ENCODE measurements at places on chromosomes 7 and 10.
A peak's percentile ranks its signal among the peaks of the same experiment; 100 is the strongest.

GRCh38 chr7:74253331-74253730 is 868 bp downstream of the RFC2 start:
- DNase-seq: no peak

GRCh38 chr7:20797462-20798080 is 10.9 kb upstream of the SP8 start:
- no peak for DNase-seq

DNA sequence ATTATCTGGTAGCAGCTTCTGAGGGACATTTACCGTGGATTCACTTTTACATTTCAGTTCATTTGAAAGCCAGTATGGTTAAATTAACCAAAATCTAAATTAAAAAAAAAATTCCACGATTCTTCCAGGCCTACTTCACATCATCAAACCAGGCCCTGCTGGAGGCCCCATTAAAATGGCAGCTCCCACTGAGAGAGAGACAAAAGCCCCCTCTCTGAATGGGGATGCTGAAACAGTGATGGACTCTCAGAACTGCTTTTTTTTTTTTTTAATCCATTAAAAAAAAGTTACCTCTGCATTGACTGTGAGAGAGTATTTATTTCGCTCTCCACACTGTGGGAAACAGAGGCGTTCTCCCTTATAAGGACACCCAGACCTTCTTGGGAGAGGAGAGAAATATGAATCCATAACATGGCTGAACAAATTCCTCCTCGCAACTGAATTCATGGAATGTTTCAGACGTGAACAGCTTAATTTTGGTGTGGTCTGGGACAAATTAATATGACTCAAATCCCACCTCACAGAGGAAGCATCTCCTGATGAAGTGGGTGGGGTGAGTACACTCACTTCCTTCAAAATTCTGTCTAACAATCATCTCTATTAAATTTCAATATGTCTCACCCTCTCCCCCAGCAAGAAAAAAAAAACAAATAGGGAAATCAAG is 73.5 kb downstream of the SAMD9 start:
- no peak for DNase-seq

GRCh38 chr10:71805776-71806703 is 32.7 kb upstream of the VSIR start:
- DNase-seq: no peak

DNA sequence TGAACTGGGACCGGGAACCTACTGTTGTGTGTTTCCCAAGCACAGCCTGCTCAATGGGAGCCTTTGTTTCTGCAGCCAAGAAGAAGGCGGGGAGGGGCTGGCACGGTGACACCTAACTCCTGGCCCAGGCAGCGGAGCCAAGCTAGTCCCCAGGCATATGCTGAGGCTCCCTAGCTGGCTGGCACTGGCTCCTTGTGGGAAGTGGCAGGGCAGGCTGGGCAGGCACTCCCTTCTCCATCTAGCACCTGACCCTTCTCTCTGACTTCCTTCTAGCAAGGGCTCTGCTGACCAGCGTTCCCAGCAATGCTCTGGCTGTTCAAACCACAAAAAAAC is 325.0 kb downstream of the PLXNA4 start:
- DNase-seq: no peak

- no peak for DNase-seq
These were observed 10.1 kb upstream of the ATOH7 start for GRCh38 chr10:68242051-68242450.

- no peak for DNase-seq
These were observed 211.5 kb downstream of the DGKB start for GRCh38 chr7:14691034-14691433.

GRCh38 chr7:28890137-28890536 is 68.0 kb downstream of the TRIL start:
- DNase-seq: no peak

- no peak for DNase-seq
These were observed 19.1 kb upstream of the MTPAP start for GRCh38 chr10:30368065-30368718.

DNA sequence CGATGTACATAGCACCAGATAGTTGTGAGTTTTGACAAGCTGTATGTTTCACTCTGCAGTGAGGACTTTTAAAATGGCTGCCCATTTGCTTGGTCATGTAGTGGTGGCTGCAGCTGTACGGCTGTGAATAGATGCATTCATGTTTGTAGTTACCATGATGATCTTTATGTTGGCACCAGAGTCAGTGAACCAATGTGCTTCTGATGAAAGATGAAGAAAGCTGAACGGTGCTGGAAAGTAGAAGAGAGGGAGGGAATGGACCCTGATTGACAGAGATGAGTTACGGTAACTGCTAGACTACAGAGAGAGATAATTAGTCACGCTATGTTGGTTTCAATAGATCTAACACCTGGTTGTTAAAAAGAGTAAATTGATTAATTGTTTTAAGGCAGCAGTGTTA is 256.8 kb downstream of the CELF2 start:
- DNase-seq: no peak

- DNase-seq: peak; percentile 63
These were observed 214.4 kb downstream of the FAM107B start for GRCh38 chr10:14560274-14560673.

DNA sequence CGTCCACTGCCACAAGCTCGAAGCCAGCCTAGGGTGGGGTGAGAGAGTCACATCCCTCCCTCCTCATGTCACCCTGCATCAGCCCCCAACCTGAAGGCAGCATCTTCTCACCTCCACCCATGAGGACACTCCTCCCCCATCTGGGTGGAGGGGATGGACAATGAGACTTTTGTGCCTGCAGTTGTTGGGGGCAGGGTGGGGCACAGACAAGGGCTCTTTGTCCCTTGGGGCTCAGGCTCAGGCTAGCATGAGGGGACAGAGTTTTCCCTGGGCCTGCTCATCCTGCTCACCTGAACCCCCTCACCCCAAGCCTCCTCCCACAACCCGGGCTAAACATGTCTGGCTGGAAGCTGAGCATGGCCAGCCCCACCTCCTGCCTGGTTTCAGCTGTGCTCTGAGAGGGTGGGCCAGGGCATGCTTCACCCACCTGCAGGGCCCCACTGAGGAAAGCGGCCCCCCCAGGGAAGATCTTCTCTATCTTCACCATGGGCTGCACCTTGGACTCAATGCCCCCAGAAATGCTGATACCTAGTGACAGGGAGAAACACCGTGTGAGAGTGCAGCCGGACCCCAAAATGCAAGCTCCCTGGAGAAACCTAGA is 9.3 kb downstream of the LZTS2 start:
- DNase-seq: no peak

DNA sequence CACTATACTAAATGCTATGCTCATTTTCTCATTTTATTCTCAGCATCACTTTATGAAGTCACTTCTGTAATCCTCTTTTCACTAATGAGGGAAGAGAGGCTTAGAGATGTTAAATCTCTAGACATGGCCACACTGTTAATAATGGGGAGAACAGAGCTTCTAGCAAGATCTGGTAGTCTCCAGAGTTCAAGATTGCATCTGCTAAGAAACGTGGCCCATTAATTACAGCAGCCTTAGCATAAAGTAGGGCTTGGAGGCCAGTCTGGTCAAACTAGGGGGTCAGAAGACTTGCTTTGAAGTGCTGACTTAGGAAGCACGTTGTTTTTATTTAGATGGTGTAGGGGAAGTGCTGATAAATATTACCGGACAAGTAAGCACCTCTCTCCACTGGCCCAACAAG is 29.3 kb downstream of the ARL4A start:
- DNase-seq: no peak

DNA sequence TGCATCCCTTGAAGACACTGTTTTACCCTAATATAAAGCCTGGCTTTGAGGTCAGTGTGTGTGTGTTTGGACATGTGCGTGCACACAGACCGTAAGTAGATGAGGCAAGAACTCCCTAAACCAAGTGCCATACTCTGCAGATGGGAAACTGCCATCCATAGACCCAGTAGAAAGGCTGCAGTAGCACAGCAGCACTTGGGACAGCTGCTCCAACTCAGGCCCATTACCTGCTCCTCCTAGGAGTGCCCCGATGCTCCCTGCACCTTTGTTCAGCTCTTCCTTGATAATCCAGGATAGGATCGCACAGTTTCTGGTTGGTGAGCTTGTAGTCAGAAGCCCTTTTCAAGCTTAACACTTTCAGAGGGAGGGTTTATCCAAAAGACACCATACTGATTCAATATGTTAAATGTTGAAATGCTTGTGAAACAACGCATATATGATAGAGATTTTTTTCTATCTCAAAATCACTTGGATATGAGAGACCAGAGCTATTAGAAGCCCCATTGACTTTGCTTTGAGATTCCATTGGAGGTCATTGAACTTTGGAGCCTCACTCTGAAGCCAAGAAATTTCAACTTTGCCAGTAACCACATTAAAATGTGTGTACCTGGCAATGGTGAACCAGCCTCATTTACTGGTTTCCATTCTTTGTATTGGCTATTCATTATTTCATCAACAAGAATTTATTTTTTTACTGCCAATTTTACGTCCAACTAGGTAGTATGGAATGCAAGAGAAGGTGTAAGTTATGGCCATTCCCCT is 757.0 kb upstream of the GALNT17 start:
- DNase-seq: no peak

All from activated T-cell treated with anti-CD3 and anti-CD28 coated beads for 4 hours (primary cell).